Type B pancreatic cell (in vitro differentiated cells): ENCODE measurements at places on chromosomes 12 and 14. TPM values are rescaled to one million over a fixed set of nuclear protein-coding genes. Genes with fewer than 3 reads are reported as not detected.

- no peaks in the 10 kb centered on the region for H3K4me1 ChIP-seq
- DNase-seq, result no peak
- H3K4me3 ChIP-seq, result peak overlapping the region; percentile 10
- H3K36me3 ChIP-seq, result no peaks in the 10 kb centered on the region
- peak overlapping the region; percentile 71 for H3K27ac ChIP-seq
These were observed 80.0 kb downstream of the SINHCAF start for GRCh38 chr12:31245822-31246469.

- H3K4me1 ChIP-seq, result peaks cover 16% of the 10 kb centered on the region
- H3K36me3 ChIP-seq, result no peaks in the 10 kb centered on the region
These were observed 89.7 kb downstream of the ESRRB start for GRCh38 chr14:76465664-76466063.

- H3K27me3 ChIP-seq, result no peaks in the 10 kb centered on the region
- H3K27ac ChIP-seq, result peak overlapping the region; percentile 53
- H3K36me3 ChIP-seq, result no peaks in the 10 kb centered on the region
- peak overlapping the region; percentile 9 for H3K4me3 ChIP-seq
- peaks cover 37% of the 10 kb centered on the region for H3K4me1 ChIP-seq
These were observed 27.0 kb downstream of the PPP1R13B start for GRCh38 chr14:103820382-103820781.

DNA sequence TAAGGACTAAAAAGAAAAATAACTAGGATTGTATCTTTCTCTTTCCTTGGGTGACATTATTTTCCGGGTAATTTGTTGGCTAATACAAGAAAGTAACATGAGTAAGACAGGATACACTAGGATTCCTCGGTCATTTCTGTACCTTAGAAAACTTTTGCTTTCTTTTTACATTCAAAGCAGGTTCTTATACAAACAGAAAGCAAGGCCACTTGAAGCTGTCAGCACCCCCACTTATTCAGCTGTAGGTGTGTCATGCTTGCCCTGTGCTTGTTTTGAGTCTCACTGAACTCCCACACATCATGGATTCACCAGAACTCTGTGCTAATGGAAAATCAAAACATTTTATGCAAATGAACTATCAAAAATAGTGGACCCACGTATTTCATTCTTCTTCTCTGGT is 266.8 kb upstream of the CLEC14A start:
- no peak overlapping the region for H3K27ac ChIP-seq
- no peak overlapping the region for H3K4me3 ChIP-seq
- H3K36me3 ChIP-seq, result no peaks in the 10 kb centered on the region

- H3K27ac ChIP-seq, result no peak overlapping the region
- H3K4me3 ChIP-seq, result no peak overlapping the region
- no peak for DNase-seq
- peaks cover 5% of the 10 kb centered on the region for H3K36me3 ChIP-seq
- no peaks in the 10 kb centered on the region for H3K27me3 ChIP-seq
These were observed 1598.3 kb downstream of the AACS start for GRCh38 chr12:126663304-126664094.

GRCh38 chr14:96776791-96777190 is 20.4 kb upstream of the VRK1 start:
- no peak for DNase-seq
- no peak overlapping the region for H3K4me3 ChIP-seq
- no peak overlapping the region for H3K27ac ChIP-seq
- H3K4me1 ChIP-seq, result no peaks in the 10 kb centered on the region

DNA sequence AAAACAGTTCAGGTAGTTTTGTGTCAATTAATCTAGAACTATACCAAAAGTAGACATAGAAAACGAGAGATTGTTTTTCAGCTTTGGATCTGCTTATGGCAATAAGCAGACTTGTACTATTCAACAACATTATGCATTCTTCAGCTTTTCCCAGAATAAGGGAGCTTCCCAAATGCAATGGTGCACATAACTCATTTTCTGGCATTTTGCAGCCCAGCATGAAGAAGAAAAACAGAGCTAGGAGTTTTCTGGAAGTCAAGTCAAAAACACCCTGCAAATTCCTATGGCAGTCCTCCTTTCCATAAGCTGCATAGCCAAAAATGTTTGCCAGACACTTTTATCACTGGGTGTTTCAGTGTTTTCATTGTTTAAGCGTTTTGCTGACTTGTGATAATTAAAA is 314.7 kb downstream of the NAV3 start:
- H3K4me3 ChIP-seq, result no peak overlapping the region
- H3K27ac ChIP-seq, result no peak overlapping the region
- DNase-seq, result no peak
- H3K27me3 ChIP-seq, result no peaks in the 10 kb centered on the region
- no peaks in the 10 kb centered on the region for H3K36me3 ChIP-seq
- no peaks in the 10 kb centered on the region for H3K4me1 ChIP-seq

GRCh38 chr12:32454075-32454474 is 54.7 kb downstream of the FGD4 start:
- no peaks in the 10 kb centered on the region for H3K36me3 ChIP-seq
- H3K27ac ChIP-seq, result peak overlapping the region; percentile 80
- DNase-seq, result no peak

GRCh38 chr12:93245543-93245942 is 132.2 kb upstream of the NUDT4 start:
- H3K36me3 ChIP-seq, result peaks cover 3% of the 10 kb centered on the region
- DNase-seq, result no peak
- H3K4me3 ChIP-seq, result no peak overlapping the region
- no peaks in the 10 kb centered on the region for H3K27me3 ChIP-seq
- no peak overlapping the region for H3K27ac ChIP-seq

GRCh38 chr12:57734591-57734990 is 4.0 kb downstream of the AGAP2 start:
- no peak for DNase-seq
- peaks cover 15% of the 10 kb centered on the region for H3K4me1 ChIP-seq
- peaks cover 4% of the 10 kb centered on the region for H3K36me3 ChIP-seq
- H3K4me3 ChIP-seq, result peak overlapping the region; percentile 65
- no peak overlapping the region for H3K27ac ChIP-seq

DNA sequence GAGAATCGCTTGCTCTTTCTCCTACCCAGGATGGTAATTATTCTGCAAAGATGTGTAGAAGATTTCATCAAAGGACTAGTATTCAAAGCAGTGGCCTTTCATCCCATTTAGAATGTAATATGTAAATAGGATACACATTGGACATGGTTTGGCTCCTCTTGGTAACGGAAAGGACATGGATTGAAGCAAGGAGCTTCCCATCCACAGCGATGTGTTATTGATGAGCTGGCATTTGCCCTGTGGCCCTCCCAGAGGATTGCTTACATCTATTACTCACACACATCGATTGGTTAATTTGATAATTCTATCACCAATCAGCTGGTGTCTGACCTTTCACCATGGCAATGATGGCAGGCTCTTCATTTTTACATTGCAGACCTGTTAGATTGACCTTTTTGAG is 458.4 kb downstream of the EGLN3 start:
- H3K27ac ChIP-seq, result no peak overlapping the region
- H3K27me3 ChIP-seq, result peaks cover 22% of the 10 kb centered on the region
- H3K36me3 ChIP-seq, result no peaks in the 10 kb centered on the region

GRCh38 chr14:85280074-85280473 is 249.9 kb upstream of the FLRT2 start:
- H3K36me3 ChIP-seq, result no peaks in the 10 kb centered on the region
- H3K27me3 ChIP-seq, result no peaks in the 10 kb centered on the region
- H3K27ac ChIP-seq, result no peak overlapping the region
- no peak overlapping the region for H3K4me3 ChIP-seq
- H3K4me1 ChIP-seq, result peaks cover 9% of the 10 kb centered on the region
- no peak for DNase-seq

The POTEM gene
- not detected in 2 replicates for total RNA-seq

The NEUROD4 gene
- total RNA-seq, result 1.6 and 3.3 TPM in 2 replicates

The DIP2B gene
- 27.2 and 28.6 TPM in 2 replicates for total RNA-seq

The CLMN gene
- total RNA-seq, result 10.2 and 23.0 TPM in 2 replicates

The NUAK1 gene
- 6.5 and 8.1 TPM in 2 replicates for total RNA-seq

The DLGAP5 gene
- 18.8 and 58.8 TPM in 2 replicates for total RNA-seq

The LARP4 gene
- total RNA-seq, result 50.5 and 55.3 TPM in 2 replicates

The IQSEC3 gene
- 3.7 and 4.2 TPM in 2 replicates for total RNA-seq

The SSPN gene
- total RNA-seq, result 2.9 and 11.3 TPM in 2 replicates
